ENCODE measurements at places on chromosomes 5 and 9.

- no peak for DNase-seq
Observed at GRCh38 chr5:63553073-63553472, 409.2 kb downstream of the HTR1A start.

DNA sequence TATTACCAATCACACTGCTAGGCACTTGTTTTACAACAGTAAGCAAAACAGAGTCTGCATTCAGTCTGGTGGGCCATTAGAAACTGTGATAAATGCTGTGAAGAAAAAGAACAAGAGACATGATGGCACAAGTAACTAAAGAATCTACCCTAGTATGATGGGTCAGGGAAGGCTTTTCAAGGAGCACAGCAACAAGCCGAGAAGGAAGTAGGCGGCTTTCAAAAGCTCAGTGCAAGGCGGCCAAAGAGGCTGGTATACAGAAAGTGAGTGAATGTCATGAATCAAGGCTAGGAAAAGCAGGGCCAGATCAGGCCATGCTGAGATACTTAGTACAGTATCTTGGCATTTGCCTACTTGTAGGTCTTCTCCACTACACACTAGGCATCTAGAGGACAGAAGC is 76.4 kb downstream of the ECPAS start:
- DNase-seq, result no peak

- DNase-seq, result no peak
Observed at GRCh38 chr5:133396187-133396741, 216.1 kb downstream of the FSTL4 start.

DNA sequence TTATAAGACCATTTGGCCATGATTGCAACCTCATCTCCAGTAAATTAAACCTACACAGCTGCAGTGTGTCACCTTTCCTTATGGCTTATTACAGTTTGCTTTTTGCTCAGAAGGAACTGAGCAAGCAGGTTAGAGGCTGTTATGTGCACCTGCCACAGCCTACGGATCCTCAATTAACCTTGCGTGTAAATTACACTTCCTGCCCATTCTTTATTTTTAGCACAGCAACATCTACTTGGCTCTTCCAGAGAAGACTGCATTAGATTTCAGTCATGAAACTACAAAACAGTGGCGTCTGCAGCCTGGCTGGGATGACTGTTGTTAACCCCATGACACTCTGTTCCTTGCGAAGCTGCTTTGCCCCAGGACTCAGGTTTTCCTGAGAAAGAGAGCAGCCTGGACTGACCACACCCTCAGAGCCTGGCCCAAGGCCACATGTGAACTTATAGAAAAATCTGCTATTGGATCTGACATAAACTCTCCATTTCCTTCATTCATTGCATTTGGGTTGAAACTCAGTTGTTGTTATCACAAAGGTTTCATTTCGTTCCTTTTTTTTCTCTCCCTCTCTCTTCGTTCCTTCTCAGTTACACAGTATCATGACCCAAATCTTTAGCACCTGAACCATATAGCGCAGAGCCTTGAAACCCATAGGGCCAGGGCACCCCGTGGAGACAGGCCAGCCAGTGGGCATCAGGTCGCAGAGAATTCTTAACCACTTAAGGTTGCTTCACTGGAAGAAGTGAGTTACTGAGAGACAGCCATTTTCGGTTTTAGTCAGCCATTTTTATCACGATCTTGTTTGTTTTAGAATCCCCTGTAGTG is 138.6 kb downstream of the PALM2AKAP2 start:
- DNase-seq, result no peak

- no peak for DNase-seq
Observed at GRCh38 chr5:99331061-99331460, 402.3 kb upstream of the CHD1 start.

GRCh38 chr9:93683331-93684134 is 107.1 kb downstream of the PHF2 start:
- no peak for DNase-seq

GRCh38 chr9:35664531-35665470 is at the start of gene ARHGEF39:
Gene ARHGEF39 (minus strand): TSS chr9:35665195. CDS start chr9:35665169, 26 bp downstream.
- DNase-seq, result peak; percentile 67

DNA sequence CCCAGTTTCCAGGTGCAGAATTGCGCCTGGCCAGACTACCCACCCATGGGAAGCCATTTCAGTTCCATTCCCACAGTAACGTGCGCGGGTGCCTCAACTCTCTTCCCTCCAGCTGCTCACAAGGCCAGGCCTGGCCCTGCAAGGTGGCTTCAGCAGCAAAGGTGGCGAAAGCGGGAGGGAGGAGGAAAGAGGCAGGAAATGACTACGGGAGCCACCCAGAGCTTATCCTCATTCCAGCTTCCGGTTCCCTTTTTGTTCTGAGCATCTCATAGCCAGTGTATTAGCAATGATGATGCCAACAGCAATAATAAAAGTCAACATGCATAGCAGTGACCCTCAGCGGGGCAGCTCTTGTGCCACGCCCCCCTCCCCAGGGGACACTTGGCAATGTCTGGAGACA is 101.5 kb upstream of the BOD1 start:
- DNase-seq, result no peak

- DNase-seq, result peak; percentile 41
Observed at GRCh38 chr5:38739011-38739704, 106.7 kb upstream of the OSMR start.

DNA sequence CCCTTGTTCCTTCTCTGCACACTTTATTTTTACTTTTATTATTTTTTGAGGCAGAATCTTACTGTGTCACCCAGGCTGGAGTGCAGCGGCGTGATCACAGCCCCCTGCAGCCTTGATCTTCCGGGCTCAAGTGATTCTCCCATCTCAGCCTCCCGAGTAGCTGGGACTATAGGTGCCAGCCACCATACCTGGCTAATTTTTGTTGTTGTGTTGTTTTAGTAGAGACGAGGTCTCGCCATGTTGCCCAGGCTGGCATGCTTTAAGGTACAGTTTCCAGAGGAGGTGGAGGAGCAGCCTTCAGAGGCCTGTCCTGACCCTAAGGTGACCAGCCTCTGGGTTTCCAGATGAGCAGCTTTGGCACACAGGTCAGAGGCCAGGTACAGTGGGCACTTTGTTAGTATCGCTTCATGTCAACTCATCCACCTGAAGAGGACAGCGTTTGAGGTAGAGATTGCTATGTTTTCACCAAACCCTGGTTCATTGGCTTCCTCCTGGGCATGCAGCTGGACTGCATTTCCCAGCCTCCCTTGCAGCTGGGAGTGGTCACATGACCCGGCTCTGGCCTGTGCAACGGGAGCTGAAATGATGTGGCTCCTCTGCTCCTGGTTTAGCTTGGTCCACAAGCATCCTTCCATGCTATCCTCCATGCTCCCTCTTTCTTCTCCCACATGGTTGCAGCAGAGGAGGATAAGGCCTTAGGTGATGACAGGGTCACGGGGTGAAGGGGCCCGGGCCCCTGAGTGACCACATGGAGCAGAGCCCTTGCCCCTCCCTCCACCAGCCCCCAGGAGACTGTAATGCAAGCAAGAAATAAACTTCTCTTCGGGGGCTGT is 139.3 kb upstream of the IER5L start:
- peak; percentile 49 for DNase-seq

GRCh38 chr5:72509401-72509800 is 2.2 kb upstream of the ZNF366 start:
- DNase-seq, result no peak

- peak; percentile 89 for DNase-seq
Observed at GRCh38 chr5:82396871-82397514, 118.8 kb upstream of the RPS23 start.

GRCh38 chr9:87878989-87879511 is 3.6 kb upstream of the SPATA31E1 start:
- peak; percentile 33 for DNase-seq

DNA sequence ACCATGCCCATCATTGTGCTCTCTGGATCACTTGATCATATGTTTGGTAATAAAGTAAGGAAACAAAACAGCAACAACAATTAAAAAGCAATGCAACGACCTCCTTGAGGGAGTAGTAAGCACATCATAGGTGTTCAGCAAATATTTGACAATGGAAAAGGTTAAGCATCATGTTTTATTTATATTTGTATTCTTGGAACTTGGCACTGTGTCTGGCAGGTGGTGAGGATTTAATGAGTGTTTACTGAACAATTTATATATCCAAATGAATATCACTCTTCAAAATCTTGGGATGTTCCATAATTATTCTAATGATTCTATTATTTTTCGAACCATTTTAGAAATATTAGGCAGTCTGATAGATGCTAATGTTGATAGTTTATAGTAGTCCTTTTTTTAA is 6.2 kb downstream of the PIP5K1B start:
- DNase-seq, result no peak

DNA sequence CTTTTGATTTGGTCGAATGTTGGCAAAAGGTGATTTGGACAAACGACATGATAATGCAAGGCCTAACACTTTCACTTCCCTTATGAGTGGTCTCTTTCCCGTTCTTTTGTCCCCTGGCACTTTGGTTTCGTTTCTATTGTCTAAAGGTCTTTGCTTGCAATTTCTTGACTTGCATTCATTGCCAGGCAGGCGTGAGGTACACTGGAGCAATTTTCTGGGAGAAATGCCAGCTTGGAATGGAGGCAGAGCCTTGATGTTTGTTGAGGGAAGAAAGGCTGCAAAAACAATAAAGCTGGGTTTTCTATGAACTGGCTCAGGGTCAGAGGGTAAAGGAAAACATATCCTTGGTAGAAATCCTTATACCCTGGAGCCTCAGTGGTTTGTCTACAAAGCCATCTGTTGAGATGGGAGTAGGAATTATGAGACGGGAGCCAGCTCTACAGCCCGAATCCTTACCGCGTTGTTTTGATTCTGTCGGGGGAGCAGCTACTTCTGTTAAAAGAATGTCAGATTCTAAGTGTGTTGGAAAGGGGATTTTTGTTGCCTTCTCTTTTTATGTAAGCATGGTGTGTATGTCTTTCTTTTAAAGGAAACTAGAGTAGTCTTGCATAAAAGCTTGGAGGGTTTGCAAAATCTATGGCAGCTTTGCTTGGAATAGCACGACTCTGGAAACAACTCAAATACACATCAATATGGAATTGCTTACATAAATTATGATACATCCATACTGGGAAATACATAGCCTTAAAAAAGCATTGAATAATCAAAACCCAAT is 158.9 kb downstream of the RMI1 start:
- no peak for DNase-seq

- DNase-seq, result no peak
Observed at GRCh38 chr5:127275641-127276193, 14.9 kb upstream of the MEGF10 start.

GRCh38 chr9:131612851-131613250 is 67.5 kb downstream of the PRRT1B start:
- DNase-seq, result no peak

- DNase-seq, result no peak
Observed at GRCh38 chr5:116763987-116764866, 189.6 kb upstream of the SEMA6A start.

DNA sequence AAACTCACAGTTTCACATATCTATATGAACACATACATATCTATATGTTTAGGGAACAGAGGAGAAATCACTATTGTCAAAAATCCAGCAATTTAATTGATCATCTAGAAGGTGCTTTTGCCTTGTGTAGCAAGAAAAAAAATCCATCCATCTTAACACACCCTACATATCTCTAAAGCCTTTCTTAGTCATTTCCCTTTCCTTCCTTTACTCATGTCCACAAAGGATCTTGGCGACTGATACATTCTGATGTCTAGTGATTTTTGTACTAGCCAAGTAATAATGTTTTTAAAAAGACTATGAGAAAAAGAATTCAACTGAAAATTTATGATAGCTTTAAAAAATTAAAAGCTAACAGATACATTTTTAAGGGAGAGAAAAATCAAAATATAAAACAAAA is 22.5 kb downstream of the ZDHHC21 start:
- DNase-seq, result peak; percentile 48

GRCh38 chr5:1244976-1245375 is 19.8 kb downstream of the SLC6A18 start:
- DNase-seq, result no peak

DNA sequence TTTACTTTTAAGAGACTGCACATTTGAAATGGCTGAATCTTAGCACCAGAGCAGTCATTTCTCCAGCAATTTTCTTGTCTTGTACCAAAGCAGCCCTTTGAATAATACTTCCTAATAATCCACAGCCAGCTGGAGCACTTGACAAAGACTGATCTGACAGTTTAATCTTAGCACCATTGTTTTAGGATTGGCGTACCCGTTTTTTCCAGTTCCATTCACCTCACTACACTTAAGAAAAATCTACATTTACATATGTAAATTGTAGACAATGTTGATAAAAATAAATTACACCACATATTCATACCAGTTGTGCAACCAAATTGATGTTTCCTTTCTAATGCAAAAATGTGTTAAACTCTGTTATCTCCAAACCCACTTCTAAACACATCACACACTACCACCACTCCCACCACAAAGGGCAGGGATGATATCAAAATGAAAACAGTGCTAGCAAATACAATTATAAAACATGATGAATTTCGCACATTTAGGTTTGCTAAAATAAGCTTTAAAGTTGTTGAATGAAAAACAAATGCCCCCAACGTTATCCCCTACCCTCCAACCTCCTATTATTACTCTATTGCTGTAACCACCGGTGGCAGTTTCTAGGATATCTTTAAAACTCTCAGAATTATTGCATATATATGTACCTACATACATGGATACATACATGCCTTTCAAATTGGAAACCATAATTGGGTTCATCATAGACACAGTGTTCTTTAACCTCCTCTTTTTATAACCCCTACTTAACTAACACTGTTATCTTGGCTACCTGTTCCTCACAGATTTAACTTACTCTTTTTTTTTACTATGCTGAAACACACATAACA is 21.5 kb downstream of the SERINC5 start:
- no peak for DNase-seq

DNA sequence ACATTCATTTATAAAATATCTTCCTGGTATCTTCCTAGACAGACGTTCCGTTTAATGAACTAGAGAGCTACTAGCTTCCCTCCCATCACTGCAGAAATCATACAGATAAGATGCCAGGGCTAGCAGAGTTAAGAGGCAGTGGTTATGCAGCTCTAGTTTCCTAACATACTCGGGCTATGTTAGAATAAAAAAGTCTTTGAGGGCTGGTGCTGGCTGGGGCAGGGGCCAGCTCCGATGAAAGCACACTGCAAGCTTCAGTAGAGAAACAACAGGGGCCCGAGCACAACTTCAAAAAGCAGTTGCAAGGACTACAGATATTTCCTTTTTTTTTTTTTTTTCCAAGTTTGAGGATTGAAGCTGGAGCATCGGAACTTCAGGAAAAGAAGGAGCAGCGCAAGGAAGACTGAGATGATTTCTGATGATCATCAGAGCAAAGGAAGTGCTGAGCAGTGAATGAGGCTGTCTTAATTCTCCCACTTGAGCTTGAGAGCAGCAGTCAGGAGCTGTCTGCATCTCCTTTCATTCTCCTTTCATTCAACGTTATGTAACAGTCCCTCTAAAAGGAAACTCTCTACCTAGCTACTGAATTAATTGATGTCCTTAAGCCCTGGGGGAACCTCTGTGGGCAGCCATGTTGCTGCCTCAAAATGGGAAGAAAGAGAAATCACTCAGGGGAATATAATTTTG is 47.6 kb upstream of the ADCY2 start:
- no peak for DNase-seq

- no peak for DNase-seq
Observed at GRCh38 chr9:98185611-98186171, 6.7 kb downstream of the CORO2A start.

- no peak for DNase-seq
Observed at GRCh38 chr5:14343376-14343775, 200.2 kb downstream of the TRIO start.

- DNase-seq, result no peak
Observed at GRCh38 chr5:119966028-119966427, 336.7 kb downstream of the FAM170A start.

- no peak for DNase-seq
Observed at GRCh38 chr5:145912019-145912418, 24.4 kb upstream of the SH3RF2 start.
